NCI-H748 treated with DMSO at 0.1 percent for 48 hours (cell line): ENCODE measurements at places on chromosomes 6 and 20.

GRCh38 chr6:100202417-100203194, 208.6 kb upstream of the MCHR2 start:
- no peak for DNase-seq

DNA sequence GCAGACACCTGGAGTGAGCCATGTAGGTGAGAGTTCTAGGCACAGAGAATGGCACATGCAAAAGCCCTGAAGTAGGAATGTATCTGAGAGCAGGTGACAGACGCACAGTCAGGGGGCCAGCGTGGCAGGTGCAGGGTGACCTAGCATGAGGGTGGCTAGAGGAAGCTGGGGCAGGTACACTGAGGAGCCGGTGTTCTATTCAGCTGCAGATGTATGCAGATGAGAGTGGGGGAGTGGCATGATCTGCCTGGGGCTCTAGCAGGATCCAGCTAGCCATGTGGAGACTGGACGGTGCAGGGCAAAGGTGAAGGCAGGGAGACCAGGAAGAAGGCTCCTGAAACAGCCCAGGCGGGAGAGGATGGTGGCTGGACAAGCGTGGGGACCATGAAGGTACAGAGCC, 10.7 kb downstream of the PEDS1 start:
- DNase-seq = no peak

DNA sequence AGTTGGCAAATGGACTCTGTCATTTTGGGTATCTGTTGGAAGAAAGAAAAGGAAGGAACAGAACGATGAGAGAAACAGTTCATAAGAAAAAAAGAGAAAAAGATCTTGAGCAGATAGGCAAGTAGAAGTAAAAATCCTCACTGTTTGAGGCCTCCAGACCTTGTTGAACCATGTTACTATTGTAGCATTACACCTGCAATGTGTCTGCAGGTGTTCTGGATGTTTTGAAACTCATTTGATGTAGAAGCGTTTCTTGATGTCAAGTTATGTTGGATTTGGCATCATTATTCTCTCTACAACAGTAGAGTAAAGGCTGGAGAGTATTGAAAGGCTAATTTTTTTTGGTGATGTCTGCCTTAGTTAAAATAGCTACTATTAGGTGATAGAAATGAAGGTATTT, 108.7 kb downstream of the CARMIL1 start:
- no peak for DNase-seq

DNA sequence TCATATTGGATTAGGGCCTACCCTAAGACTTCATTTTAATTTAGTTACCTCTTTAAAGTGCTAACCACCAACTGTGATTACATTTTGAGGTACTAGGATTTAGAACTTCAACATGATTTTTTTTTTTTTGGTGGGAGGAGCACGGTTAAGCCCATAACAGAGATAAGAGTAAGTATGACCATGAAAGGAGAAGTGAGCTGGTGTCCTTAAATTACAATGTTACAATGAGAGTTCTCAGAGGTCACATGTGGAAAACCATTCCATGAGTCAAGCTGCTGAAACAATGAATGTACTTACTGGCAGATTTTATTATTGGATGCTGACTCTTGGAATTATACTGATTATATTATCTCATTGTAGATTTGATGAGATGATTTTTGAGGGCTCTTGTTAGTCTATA, 779.3 kb upstream of the CITED2 start:
- no peak for DNase-seq

GRCh38 chr6:39508515-39508914, 186.0 kb upstream of the KCNK16 start:
- peak; percentile 69 for DNase-seq

DNA sequence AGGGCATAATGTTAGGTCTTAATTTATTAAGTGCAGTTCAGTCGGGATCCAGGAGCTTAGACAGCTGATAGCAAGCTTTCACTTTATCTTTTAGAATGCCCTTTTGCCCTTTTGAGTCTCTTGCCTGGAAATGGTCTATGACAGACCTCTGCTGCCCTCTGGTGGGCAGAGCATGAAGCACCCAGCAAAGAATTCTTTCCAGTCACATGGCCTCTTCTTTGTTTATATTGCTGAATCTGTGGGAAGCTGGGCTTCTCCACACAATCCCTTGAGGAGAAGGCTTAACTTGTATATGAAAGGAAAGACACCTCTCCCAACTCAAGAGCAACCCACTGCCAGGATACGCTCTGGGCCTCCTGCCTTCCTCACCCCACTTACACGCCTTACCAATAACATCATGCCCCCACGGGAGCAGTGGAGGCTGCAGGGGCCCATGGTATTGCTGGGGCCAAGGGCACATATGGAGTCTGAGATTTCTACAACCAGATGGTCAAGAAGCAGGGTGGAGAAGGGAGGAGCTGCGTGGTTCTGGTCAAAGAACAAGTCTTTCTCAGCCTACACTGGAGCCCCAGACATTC, 20.4 kb downstream of the WFDC3 start:
- DNase-seq = peak; percentile 27

GRCh38 chr20:50054626-50055511, 58.1 kb downstream of the UBE2V1 start:
- DNase-seq = no peak

DNA sequence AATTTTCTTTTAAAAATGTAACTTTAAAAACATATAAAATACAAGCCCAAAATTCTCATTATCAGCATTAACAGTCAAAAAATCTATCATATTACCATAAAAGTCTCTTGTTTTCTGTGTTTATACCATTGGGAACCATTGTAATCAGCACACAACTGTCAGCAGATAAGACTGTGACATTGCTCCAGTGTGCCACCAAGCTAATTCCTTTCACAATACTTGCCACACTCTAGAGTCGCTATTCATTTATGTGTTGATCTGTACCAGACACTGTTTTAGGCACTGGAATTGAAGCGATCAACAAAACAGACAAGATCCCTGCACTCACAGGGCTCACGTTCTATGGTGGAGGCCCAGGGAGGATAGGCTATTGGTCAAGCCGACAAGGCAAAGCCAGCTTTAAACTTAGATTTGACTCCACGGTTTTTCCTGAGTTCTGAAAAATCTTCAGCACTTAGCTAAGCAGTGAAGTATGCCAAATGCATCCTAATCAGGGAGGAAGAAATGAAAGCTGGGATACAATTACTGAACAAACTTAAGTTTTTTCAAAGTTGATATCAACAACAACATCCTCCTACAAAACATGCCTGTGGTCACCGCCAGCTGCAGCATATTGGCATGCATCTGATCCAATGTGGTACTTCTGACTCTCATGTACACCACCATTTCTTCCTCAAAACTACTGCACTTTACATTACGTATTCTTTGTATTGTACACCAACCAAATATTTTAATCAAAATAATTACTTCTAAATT, 60.5 kb downstream of the GMDS start:
- DNase-seq = no peak

- peak; percentile 59 for DNase-seq
These were observed 11.0 kb downstream of the UNC5CL start for GRCh38 chr6:41027799-41028560.

DNA sequence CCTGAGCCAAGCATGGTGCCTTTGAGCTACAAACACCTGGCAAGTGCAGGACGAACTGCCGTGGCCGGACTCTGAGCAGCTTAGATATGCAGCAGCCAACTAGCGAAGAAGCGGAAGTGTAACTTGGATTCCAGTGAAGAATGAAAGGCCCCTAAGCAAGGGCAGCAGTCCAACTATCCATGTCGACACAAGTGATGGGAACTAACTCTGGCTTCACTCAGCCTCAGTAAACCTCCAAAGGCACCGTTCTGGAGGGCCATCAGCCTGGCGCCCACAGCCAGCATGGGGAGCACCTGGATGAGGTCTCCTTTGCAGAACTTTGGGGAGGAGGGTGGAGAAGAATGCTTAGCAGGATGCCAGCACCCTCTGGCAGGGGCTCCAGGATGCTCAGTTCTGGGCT, 78.4 kb upstream of the MLN start:
- no peak for DNase-seq

- no peak for DNase-seq
These were observed 25.3 kb upstream of the MDGA1 start for GRCh38 chr6:37723016-37723415.

DNA sequence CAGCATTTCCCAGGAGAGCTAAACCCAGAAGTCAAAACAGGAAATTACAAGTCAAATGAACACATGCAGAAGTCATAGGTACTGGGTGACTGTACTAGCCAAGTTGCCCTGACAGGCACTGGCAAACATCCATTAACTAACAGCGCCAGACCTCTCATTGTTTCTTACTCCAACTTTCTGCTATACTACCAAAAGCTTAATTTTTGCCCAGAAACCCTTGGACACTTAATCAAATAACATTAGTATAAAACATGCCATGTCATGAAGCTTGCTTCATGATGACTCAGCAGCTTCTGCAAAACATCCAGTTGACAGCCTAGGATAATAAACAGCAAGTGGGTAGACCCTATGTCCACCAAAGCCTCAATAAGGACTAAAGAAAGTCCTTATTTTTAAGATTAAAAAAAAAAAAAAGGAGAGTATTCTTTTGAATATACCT, 3.5 kb downstream of the NUP153 start:
- DNase-seq = no peak

DNA sequence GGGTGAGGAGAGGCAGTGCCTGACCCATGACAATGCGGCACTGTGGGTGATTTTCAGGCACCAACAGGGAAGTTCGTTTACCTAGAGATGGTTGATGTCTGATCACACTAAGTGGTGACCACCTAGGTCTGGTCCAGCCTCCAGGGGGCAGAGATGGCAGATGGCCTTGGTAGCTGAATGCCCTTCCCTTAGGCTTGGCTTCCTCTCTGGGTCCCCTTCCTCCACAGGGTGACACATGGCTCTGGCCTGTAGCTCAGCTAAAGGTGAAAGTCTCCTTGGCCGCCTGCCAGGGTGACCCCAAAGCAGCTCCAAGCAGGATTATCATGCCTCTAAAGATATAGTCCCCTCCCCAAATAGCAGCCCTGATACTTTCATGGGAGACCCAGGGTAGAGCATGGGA, 6.4 kb downstream of the GDAP1L1 start:
- no peak for DNase-seq

DNA sequence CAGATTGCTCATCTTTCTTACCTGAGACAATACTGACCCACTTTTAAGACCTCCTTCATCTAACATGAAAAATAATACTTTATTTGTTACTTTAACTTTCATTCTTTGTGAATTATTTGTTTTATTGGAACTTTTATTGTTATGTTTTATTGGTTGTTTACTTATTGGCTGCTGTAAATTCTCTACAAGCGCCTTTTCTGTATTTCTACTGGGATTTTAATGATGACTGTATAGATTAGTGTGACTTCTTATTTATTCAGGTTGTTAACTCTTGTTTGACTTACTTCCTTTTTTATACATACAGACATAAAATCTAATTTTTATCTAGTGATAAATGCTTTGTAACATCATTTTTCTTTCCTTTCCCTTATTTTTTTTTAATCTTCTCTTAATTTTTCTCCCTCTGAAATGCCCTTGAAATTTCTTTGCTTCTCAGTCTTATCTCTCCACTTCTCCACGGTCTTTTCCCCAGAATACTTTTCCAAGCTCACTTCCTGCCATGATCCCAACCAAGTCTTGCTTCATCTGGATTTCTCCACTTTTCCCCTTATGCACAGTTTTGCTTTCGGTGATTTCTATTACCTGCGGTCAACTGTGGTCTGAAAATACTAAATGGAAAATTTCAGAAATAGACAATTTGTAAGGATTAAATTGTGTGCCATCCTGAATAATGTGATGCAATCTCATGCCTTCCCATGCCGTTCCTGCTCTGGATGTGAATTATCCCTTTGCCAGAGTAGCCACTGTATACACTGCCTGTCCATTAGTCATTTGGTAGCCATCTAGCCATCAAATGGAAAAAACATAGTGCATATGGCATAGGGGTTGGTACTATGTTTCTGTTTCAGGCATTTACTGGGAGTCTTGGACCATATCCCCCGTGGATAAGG, 265.9 kb downstream of the PRL start:
- DNase-seq = no peak

GRCh38 chr6:8181160-8181881, 79.0 kb upstream of the EEF1E1 start:
- DNase-seq = no peak

DNA sequence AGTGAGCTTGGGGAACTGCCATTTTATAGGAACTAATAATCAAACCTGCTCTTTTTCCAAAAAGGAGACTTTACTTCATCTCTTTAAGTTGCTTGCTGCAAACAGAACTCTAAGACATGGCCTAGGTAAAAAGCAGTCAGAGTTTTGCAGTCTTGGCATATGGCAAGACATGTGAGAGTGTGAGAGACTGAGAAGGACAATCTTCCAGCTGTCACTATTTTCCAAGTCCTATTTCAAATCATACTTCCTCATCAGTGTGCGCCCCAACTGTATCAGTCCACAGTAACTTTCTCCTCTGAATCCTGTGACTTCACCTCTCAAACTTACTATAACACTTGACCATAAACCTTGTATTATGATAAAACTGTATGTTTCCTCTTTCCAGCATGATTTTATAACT, 10.4 kb downstream of the CALHM6 start:
- no peak for DNase-seq

DNA sequence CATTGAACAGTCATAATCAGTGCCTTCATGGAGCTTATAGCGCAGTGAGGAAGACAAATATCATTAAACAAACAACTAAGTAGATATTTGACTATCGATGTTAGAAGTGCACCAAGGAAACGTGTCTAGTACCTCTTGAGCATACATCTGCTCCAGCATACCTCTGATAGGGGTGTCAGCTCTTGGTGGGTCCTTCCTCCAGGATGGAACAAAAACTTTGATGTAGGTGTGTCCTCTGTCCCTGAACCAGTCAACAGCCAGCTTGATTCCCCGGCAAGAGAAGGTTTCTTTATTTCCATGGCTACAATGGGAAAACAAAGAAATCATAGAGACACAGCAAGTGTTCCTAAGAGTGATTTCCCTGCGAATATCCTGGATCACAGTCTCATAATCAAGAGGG, 23.1 kb downstream of the ZC3H12D start:
- DNase-seq = no peak

DNA sequence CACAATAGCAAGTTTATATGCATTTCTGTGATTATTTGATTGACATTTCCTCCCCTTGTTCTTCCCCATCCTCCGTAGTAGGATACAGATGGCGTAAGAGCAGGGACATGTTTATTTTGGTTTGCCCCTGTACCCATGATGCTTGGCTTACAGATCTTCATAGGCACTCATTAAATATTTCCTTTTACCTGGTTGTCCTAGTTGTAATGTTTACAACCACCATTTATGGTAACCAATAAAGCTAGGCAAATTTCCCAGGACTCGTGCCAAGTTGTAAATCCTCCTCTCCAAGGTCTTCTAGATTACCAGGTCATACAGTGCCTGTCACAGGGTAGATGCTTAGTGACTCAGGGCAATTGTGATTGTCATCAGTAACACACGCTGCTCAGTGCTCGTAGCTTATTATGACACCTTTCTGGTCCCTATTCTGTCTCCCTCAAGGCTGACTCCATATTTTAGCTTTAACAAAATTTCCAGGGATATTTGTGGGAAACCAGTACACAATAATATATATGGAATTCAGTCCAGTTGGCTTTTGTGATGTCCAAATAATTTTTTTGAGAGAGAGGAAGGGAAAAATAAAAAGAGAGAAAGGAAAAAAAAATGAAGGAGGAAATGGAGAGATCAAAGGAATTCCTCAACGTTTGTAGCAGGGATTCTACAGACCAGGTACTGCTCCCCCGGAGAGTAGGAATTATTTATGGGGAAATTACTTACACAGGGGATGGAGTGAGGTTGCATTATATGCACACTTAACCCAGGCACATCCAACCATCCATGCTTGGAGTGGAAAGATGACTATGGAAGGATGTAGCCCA, 24.6 kb downstream of the CYP24A1 start:
- no peak for DNase-seq

- no peak for DNase-seq
These were observed 45.9 kb downstream of the PLAGL1 start for GRCh38 chr6:143961886-143962878.

- no peak for DNase-seq
These were observed 3.0 kb downstream of the TCEA2 start for GRCh38 chr20:64065974-64066343.
